Activated CD8-positive, alpha-beta memory T cell treated with anti-CD3 and anti-CD28 coated beads for 48 hours (primary cell): ENCODE measurements at places on chromosomes 7 and 10.

- peak; percentile 78 for DNase-seq
Measured at GRCh38 chr7:152025077-152025936, at the start of gene GALNT11. TSS of gene GALNT11 (plus strand) at chr7:152025674. CDS start at chr7:152094228, 68,554 bp downstream.

GRCh38 chr10:88541116-88541626, 41.9 kb downstream of the RNLS start:
- no peak for DNase-seq

- no peak for DNase-seq
Measured at GRCh38 chr7:6631605-6632004, 5.5 kb upstream of the ZNF316 start.

- no peak for DNase-seq
Measured at GRCh38 chr7:85184599-85185423, 2.0 kb downstream of the SEMA3D start.

DNA sequence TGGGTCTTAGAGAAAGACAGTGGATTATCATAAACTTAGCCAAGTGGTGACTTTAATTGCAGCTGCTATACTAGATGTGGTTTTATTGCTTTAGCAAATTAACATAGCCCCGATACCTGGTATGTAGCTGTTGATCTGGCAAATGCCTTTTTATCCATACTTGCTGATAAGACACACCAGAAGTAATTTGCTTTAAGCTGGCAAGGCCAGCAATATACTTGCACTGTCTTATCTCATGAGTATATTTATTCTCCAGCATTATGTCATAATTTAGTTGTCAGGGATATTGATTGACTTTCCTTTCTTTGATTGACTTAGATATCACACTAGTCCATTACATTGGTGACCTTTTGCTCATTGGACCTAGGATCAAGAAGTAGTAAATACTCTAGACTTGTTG, 12.8 kb downstream of the TMEM229A start:
- no peak for DNase-seq

- no peak for DNase-seq
Measured at GRCh38 chr7:149683181-149683580, 90.2 kb downstream of the ZNF467 start.

GRCh38 chr7:1698951-1699350, 28.9 kb downstream of the ELFN1 start:
- no peak for DNase-seq

DNA sequence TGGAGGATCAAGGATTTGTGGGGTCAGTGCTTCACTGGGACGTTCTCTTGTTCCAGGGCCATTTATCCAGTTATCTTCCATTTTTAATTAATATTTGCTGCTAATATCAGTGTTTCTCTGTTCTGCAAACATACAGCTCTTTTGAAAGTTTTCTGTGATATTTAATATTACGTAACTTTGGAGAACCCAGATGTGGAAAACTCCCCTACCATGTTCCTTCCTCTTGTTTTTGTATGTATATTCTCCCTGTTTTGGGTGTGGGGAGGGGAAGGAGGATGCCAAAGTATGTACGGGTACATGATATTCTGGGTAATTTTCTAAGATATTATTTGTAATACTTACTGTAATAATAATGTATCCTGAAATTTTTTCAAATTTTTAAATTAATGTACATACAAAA, 55.9 kb downstream of the MYO3A start:
- DNase-seq, result no peak

DNA sequence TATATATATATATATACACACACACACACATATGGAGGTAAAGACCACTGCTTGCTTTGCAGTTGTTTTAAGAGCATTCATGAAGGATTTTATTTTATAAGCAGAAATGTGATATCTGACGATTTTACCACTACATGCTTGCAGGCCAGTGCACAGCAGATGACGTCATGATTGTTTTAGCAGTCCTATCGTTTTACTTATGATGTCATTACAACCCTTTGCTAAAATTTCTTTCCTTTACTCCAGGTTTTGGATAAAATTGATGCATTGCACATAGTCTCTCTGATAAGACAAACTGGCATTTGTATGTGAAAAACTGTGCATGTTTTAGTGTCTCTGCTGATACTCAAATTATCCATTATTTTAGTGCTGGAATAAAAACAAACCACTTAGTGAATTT, 9.2 kb downstream of the EGFR start:
- DNase-seq, result no peak

DNA sequence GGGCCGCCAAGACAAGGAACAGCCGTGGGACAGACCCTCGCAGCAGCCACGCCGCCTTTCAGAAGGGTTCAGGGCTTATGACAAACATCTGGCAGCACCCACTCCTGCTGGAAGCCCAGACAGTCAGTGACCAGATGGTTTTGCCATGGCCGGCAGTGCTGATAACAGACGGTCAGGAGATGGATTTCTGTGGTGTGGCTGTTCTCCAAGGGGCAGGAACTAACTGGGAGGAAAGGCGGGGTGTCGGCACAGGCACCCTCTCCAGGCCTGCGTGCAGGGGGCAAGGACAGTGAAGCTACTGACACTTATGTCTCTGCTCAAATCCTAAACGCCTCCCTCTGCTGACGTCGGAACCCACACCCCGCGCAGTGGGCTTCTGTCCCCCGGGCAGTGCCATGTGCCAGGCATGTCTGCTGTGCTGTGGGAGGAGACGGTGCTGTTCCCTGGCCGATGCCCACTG, 416.1 kb downstream of the DNAJB6 start:
- no peak for DNase-seq

DNA sequence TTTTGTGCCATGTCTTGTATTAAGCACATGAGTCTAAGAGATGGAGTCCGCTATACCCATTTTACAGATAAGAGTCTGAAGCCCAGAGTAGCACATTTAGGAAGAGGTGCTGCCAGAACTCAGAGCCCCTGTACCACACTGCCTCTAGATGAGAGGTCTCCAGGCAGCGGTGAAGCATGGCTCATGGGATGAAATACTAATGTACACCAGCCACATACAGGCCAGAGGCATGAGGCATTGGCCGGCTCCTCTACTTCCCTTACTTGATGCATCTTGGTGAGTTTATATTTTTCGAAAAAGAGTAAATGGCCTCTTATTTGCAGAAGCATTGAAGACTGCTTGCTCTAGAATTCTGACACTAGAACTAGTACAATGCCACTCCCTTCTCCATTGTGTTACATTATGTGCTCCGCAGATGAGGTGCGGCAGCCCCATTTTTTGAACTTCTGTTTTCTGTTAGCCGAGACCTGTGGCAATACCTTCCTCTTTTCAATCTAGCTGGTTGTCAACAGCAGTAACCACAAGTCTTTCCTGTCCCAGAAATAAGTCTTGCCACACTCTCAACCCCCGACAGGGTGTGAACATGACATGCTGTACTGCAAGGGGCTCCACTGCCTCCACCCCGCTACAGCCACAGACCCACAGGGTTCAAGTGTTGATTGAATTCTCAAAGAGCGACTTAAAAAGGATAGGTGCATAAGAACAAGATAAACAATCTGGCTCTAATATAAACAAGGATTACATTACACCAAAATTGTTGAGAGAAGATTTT, 145.3 kb downstream of the CELF2 start:
- DNase-seq, result peak; percentile 47

DNA sequence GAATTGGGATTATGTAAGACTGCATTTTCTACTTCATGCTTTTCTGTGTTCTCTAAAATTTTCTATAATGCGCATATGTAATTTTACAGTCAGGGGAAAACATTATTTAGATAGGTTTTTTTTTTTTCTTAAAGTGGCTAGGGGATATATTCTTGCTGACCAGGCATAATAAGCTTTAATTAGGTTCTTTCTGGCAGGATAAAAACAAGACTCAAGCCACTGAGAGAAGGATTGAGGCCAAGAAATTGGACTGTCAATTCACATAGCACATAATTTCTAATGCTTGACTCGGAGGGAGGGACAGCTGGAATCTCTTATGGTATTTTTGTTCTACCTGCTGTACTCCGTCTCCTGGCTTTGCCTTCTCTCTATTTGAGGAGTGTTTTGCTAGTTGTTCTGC, 119.8 kb upstream of the NPVF start:
- no peak for DNase-seq

GRCh38 chr7:87628780-87629569, 777 bp downstream of the RUNDC3B start:
- DNase-seq, result peak; percentile 7

DNA sequence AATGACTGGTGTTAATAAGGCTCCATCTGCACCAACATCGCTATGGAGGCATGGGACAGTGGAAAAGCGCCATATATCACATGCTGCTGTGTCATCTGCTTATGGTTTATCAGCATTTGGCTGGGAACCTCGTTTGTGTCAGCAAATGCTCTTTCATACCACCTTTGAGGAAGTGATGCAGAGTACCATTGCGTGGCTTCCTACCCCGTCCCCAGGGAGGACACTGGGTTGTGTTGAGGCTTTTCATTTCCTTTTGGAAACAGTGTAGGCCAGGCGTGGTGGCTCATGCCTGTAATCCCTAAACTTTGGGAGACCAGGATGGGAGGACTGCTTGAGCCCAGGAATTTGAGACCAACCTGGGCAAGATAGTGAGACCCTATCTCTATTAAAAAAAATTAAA, 6.8 kb downstream of the TACR2 start:
- no peak for DNase-seq

- no peak for DNase-seq
Measured at GRCh38 chr10:11551916-11552602, 59.4 kb downstream of the USP6NL start.

DNA sequence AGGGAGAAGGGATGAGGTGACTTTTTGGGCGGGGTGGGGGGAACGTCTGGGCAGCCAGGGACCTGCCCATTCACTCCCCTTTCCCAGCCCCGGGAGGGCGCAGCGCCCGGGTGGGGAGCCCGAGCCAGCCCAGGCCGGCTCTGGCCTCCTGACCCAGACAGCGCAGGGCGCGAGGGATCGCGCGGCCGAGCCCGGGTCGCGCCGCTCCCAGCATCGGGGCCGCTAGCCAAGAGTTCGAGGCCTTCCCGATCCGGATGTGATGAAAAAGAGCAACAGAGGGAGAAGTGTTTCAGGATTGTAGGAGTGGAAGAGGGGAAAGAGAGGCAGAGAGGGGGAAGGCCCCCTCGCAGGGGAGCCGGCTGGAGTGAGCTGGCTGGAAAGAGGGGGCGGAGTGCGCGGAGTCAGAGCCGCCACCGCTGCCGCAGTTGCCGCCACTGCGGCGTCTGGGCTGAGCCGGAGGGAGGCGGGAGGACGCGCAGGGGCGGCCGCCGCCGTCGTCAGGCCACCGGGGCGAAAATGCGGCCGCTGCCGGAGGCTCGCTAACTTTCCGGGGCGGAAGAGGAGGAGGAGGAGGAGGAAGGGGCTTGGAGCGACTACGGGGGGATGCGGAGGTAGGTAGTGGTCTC, at the start of gene MDFIC:
Gene MDFIC (plus strand): TSS at position 69 of the 626 bp plus-strand sequence. CDS start 940 bp downstream, outside the sequence.
- peak; percentile 45 for DNase-seq

DNA sequence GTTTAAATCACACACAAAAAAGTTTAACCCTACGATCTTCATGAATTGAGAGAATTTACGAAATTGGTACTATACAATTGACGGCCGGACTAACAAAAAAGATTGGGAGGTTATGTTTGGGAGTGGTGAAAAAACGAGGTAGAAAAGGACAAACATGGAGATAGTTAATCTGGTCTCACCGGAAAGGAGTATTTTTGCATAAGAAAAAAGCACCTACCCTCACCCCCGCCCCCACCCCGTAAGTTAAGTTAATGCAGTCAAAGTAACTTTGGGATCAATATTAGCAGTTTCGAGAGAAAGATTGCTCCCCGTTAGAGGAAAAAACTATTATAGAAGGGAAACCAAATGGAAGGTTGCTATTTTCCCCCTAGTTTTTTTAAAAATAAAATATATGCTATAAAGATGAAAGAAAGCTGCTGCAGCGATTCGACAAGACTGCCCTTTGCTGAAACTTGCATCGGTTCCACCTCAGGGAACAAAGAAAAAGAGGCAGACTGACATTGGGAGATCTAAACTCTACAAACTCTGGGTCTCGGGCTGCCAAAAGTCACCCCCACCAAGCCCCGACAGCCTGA, 3.5 kb downstream of the SP8 start:
- DNase-seq, result no peak

DNA sequence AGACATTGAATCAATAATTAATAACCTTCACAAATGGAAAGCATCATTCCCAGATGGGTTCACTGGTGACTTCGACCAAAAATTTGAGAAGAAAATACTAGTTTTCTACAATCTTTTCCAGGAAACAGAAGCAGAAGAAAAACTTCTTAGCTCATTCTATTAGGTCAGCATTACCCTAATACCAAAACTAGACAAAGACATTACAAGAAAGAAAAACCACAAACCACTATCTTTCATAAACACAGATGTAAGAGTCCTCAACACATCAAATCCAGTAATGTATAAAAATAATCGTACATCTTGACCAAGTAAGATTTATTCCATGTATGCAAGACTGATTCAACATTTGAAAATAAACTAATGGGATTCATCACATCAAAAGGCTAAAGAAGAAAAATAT, 64.0 kb upstream of the CDK1 start:
- no peak for DNase-seq

GRCh38 chr7:50281680-50282445, 22.7 kb upstream of the IKZF1 start:
- DNase-seq, result no peak

GRCh38 chr10:74539317-74539716, 287.1 kb upstream of the KAT6B start:
- no peak for DNase-seq

DNA sequence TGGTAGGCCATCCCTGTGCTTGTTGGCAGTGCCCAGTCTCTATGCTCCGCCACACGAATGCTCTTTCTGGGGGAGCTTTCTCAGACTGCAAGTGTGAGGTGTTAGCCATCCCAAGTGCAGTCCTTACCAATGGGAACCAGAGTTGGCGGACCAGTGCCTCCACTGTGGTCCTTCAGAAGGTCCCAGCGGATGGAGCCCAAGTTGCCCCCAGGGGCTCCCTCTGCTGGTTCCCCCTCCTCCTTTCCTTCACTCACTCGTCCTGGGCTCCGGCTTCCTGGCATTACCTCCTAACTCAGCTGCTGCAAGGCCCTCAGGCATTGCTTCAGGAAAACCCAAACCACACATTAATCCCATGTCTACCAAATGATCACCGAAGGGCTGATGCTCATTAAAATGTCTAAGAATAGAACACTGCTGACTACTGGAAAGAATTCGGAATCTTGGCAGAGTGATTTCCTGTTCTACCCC, 139.8 kb downstream of the CUBN start:
- DNase-seq, result no peak

DNA sequence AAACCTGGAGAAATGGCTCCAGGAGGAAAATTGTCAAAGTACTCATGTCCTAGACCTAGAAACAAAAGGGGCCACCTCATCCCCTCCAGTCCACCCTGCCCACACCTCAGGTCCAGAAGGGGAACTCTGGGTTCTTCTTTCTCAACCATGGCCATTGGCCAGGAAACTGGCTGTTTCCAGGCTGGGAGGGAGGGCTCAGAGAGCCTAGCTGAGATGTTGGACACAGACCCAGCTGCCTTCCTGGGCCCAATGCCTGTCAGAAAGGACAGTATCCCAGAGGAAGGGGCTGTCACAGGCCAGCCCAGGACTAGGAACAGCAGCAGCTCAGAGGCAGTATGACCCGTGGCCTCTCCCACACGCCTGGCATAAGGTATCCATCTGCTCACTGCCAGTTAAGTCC, 9.6 kb downstream of the GRID1 start:
- DNase-seq, result no peak

GRCh38 chr7:97731736-97732564, at the start of gene TAC1:
TSS of gene TAC1 (plus strand) at chr7:97732086. CDS start at chr7:97732613, 527 bp downstream.
- DNase-seq, result no peak
